ENCODE measurements at places on chromosomes 11 and 22. TPM values are rescaled to one million over a fixed set of nuclear protein-coding genes. Genes with fewer than 3 reads are reported as not detected.

Gene PNPLA5
- polyA plus RNA-seq: not detected

Gene CHRNA10
- not detected for polyA plus RNA-seq

Gene MFNG
- 159 TPM for polyA plus RNA-seq

Gene TRIM29
- not detected for polyA plus RNA-seq

Gene NOX4
- polyA plus RNA-seq: not detected

GRCh38 chr22:26556904-26557303 lies 33.0 kb downstream of the TPST2 start:
- DNase-seq: no peak

- DNase-seq: no peak
Measured at GRCh38 chr22:33328789-33329296, 270.7 kb upstream of the SYN3 start.

GRCh38 chr11:75524665-75525432 lies 892 bp downstream of the GDPD5 start:
- peak; percentile 36 for DNase-seq

DNA sequence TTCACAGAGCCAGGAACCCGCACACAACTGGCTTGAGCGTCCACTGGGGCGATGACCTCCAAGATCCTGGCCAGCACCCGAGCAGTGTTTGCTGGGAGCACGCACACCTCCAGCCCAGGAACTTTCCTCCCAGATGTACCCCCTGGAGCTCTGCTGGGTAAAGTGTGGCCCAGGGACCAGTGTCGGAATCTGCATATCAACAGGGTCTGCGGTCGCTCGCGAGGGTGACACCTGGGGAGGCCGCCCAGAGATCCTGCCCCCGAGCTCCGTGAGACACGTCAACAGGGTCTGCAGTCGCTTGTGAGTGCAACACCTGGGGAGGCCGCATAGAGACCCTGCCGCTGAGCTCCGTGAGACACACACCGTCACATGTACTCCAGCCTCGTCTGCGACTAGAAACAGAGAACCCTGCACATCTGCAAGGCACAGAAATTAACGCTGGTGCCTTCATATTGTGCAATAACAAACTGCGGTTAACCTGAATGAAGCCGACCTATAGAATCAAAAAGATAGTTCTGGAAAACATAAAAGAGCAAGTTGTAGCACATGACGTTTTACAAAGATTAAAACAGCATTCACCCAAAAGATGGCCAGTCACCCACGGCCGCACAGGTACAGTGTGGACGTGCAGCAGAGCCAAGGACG lies 172.4 kb downstream of the BRD1 start:
- DNase-seq: no peak

GRCh38 chr11:67119585-67120391 lies 725 bp downstream of the KDM2A start:
- peak; percentile 35 for DNase-seq

GRCh38 chr11:97989121-97989520 lies 1031.6 kb upstream of the CNTN5 start:
- no peak for DNase-seq

- DNase-seq: no peak
Measured at GRCh38 chr11:112394304-112394703, 133.6 kb upstream of the PLET1 start.

GRCh38 chr22:17429516-17429915 lies 60.3 kb downstream of the CECR2 start:
- DNase-seq: no peak

GRCh38 chr11:123457187-123457770 lies 27.2 kb downstream of the GRAMD1B start:
- DNase-seq: peak; percentile 93

DNA sequence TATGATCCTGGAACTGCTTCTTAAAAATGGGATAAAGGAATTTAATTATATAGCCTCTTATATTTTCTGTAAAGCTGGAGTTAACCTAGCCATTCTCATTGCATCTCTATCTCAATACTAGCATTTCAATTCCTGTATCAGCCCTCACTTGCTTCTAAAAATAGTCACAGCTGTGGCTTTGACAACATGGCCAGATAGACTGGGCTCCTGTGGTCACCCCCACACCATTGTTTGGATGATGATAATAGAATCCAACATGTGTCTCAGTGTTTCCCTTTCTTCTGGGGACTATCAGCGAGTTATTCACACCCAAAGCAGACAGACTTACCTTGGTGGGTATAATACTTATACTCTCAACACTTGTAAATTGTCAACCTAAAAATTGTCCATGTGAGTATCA lies 6.9 kb downstream of the VWA5A start:
- DNase-seq: no peak

Data from CD14-positive monocyte (primary cell).